Cardiac fibroblast (primary cell): ENCODE measurements at places on chromosomes 3 and 15.

GRCh38 chr3:36969540-36970432, 23.1 kb downstream of the EPM2AIP1 start:
- DNase-seq: peak; percentile 64

DNA sequence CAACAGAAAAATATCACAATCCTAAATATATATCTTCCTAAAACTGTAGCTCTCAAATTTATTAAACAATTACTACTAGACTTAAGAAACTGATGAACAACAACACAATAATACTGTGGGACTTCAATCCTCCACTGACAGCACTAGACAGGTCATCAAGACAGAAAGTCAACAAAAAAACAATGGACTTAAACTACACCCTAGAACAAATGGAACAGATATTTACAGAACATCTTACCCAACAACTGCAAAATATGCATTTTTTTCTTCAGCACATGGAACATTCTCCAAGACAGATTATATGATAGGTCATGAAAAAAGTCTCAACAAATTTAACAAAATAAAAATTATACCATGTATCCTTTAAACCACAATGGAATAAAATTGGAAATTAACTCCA, 133.4 kb downstream of the PLCH1 start:
- no peak for DNase-seq

DNA sequence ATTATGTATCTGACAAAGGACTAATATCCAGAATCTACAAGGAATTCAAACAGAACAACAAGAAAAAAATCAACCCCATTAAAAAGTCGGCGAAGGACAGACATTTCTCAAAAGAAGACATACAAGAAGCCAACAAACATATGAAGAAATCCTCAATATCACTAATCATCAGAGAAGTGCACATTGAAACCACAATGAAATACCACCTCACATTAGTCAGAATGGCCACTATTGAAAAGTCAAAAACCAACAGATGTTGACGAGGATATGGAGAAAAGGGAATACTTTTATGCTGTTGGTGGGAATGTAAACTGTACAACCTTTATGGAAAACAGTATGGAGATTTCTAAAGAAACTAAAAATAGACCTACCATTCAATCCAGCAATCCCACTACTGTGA, 233.1 kb upstream of the PLSCR5 start:
- DNase-seq: peak; percentile 8

DNA sequence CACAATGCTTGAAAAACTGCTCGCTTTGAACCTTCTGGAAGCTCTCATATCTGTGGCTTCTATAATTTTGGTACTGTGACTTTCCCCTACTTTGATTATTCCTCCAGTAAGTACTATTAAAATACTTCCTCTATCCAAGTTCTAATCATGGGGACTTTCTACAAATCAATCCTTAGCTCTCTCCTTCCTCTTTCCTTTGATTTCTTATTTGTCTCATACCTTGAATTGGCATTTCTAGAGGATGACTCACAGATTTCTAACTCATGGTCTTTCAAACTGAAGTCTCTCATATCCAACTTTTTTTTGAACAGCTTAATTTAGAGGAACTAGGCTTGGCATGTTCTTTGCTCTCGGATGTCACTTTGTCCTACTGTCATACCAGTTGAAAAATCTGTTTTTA, 241.8 kb downstream of the TBC1D5 start:
- DNase-seq: no peak

DNA sequence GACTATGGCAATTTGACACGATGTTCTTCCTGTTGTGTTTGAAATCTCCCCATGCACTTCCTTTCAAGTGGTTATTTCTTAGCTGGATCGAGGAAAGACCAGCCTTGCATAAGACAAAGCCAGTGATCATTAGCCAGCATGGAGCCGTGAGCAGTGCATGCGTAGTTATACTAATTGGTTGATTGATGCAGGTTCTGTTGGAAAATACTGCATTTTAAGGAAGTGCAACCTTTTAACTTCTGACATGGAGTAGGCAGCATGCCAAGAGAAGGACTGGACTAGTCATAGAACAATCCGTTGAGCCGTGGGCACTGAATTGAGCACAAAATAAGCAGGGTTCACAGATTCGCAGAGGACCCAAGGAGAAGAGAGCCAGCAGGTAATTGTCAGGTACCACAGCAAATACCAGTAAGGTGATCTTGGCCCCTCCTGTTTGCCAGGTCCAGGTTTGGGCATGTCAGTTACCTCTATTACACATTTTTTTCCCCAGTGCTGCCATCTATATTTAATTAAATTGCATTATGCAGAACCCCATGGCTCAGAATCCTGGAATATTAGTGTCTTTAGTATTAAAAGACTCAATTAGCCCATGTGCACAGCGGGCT, 29.0 kb upstream of the BCL6 start:
- no peak for DNase-seq

- DNase-seq: no peak
Measured at GRCh38 chr15:42007386-42007785, 13.5 kb downstream of the PLA2G4E start.

GRCh38 chr3:156862338-156862737, 36.2 kb downstream of the LEKR1 start:
- peak; percentile 9 for DNase-seq
